Frontal cortex (tissue), 4 donors: ENCODE measurements at places on chromosomes 3 and 15.

DNA sequence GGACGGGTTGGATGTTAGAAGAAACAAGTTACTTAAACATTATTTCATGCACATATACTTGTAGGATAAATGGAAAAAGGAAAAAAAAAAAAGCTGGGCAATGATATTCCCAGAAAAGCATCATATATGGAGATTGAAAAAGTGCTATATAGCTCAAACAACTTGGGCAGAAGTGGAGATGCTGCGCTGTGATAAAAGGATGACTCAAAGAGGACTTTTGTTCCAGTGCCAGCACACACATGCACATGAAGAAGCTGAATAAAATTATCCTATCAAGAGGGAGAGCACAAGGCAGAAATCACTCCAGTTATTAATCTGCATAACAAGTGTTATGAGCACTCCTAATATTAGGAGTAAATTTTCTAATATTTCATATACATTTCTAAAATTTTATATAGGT lies 30.9 kb downstream of the FRMD4B start:
- DNase-seq = no peak

GRCh38 chr3:43373560-43373928 lies 87.2 kb downstream of the SNRK start:
- no peak for DNase-seq

DNA sequence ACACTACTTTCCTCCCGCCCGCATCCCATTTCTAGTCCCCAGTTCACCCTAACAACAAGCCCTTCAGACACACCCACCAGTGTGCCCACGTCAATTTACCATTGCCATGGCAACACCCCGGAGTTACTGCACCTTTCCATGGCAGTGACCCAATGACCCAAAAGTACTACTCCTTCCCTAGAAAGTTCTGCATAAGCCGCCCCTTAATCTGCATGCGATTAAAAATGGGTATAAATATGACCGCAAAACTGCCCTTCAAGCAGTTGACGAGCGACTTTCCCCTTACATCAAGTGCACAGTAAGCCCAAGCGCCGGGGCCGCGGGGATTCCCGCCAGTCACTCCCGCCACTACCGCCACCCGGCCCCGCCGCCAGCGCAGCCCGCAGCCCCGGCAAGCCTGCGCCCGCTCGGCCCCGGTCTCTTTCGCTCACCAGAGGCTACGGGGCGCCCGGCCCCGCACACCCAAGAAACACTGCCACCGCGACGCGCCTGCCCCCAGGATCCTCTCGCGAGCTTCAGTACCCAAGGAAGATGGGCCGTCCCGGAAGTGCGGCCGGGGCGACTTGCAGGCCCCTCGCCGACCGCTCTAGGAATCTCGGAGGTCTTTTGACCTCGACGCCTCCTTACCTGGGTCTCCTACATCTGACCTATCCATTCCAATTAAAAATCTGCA lies 27.2 kb upstream of the ZNF502 start:
- peak; percentile 63 for DNase-seq

DNA sequence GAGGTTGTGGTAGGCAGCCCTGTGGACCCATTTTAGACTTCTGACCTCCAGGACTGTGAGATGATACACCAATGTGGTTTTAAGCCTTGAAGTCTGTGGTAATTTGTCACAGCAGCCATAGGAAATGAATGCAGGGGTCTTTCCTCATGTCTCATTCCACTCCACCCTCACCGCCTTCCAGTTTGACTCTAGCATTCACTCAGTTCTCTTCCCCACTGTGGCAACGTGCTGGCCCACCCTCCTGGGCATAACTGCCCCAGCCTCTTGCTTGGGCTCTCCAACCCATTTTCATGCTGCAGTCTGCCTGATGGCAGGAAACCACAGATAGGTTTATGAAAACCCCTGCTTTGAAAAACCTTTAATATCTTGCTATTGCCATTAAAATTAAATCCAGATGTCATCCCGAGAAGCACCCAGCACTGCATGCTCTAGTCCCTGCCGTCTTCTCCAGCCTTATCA lies 7.3 kb upstream of the TRNT1 start:
- DNase-seq = no peak

DNA sequence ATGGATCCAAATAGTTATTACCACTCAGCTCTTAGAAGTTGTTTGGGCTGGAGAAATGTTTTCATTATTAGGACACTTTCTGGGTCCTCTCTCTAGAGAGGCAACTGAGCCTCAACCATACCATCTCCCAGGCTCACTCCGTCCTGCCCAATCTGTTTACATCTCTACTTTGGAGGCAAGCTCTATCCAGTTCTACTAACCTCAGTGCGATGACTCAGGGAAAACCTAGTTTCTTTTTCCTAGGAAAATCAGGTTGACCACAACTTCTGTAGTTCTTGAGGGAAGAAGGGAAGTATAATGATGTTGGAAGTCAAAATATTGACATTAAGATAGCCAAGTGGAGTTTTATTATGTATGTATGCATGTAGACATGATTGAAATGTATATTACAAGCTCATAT lies 40.4 kb downstream of the LPP start:
- no peak for DNase-seq
